Kidney epithelial cell (primary cell): ENCODE measurements at places on chromosomes 4 and X. TPM values are rescaled to one million over a fixed set of nuclear protein-coding genes. Genes with fewer than 3 reads are reported as not detected.

CD38 gene
- total RNA-seq = 0.04 TPM in 1 of 2 replicates, not detected in the other

MAGEA9B gene
- 0.17 TPM in 1 of 2 replicates, not detected in the other for total RNA-seq

PRKG2 gene
- 2.3 and 4.8 TPM in 2 replicates for total RNA-seq

RS1 gene
- total RNA-seq = not detected in 2 replicates

UGT2A2 gene
- total RNA-seq = not detected in 2 replicates

TET2 gene
- total RNA-seq = 10.4 and 12.4 TPM in 2 replicates
